ENCODE measurements at places on chromosomes 2 and 18. TPM values are rescaled to one million over a fixed set of nuclear protein-coding genes. Genes with fewer than 3 reads are reported as not detected.

- DNase-seq, result no peak
These were observed 59.5 kb downstream of the IRS1 start for GRCh38 chr2:226740039-226740648.

DNA sequence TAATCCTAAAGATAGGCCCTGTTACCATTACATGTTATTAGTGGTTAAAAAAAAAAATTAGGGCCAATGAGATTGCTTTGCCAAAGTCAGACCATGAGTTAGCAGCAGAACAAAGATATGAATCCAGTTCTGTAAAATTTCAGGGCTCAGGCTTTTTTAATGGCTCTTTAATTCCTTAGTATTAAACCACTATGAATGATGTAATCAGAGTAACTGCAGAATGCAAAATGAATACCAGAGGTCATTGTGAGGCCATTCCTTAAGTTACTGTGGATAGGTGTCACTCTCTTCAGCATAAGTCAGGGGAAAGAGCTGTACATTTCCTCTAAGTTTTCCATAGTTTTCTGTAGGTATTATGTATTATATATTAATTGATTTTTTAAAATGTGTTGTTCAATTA lies 42.2 kb upstream of the TBR1 start:
- no peak for DNase-seq

DNA sequence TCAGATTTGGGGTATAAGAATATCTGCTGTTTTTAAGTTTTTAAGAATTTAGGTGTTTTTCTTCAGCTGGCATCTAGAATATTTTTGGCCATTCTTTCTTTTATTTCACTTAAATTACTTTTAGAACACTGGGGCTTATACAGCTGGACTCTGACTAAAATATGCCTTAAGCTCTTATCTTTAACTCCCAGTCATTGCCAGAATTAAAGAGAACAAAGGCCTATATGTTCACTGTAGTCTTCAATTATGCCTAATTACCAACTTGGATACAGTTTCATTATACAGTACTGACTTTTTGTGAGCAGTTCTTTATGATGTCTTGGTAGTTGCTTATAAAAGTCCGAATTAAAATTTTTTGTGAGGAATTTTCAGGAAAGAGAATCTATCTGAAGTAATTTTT lies 192.8 kb downstream of the ZNF407 start:
- DNase-seq, result no peak

- no peak for DNase-seq
These were observed 158.9 kb downstream of the SEPTIN10 start for GRCh38 chr2:109454765-109455394.

DNA sequence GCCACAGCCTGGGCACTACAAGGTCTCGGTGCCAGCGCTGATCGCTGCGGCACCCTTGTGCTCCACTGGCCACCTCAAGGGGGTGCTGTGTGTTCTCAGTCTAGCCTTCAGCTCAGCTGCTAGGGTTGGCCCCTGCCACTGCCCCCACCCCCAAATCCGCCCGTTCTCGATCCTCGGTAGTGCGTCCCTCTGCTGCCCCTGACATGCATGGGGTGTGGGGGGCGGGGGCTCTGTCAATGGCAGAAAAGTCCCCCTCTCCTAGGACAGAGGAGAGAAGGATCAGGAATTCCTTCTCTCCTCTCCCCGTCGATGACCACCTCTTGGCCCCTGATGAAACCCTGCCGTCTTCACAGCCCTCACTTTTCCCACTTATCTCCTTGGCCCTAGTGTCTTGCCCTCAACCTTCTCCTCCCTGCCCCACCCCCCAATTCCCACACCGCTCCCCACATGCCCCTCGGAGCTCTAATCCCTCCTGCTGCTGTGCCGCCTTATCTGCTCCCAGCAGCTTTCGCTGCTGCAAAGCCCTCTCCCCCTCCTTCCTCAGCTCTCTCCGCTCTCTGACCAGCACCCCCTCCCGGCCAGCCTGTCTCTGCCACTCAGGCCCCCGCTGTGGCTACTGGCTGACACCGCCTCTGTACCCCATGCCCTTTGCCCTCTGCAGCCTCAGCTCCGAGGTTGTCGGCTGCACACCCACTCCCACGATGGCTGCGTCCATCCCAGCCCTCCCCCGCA lies 4.3 kb upstream of the ASIC4 start:
- peak; percentile 59 for DNase-seq

DNA sequence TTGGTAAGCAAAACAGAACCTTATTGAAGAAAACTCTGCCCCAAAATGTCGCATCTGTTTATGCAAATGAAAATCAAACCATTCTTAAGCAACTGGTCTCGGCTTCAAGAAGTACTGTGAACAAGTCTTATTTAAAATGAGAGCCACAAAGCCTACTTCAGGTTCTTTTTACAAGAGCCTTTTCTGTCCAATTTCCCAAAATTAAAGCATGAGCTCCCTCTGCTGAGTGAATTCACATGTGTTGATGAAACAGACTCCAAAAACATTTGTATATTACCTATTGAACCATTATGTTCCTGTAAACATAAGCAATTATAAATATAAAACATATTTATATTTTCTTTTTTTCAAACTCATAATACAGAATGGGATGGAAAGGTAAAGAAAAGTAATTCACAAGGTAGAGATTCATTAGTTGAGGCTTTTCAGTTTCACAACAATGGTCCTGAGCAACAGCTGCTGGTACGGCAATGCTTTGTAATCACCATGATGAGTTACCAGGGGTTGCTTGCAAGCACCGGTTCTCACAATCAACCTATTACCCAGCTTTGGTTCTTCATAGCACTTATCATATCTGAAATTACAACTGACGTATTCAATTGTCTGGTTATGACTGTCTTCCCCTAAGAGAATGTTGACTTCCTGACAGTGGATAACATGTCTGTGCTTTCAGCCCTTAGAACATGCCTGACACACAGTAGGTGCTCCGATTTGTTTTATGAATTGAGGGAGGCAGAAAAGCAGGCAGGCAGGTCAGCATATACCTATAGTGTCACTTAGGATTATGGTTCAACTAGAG lies 108.4 kb upstream of the BZW1 start:
- no peak for DNase-seq

DNA sequence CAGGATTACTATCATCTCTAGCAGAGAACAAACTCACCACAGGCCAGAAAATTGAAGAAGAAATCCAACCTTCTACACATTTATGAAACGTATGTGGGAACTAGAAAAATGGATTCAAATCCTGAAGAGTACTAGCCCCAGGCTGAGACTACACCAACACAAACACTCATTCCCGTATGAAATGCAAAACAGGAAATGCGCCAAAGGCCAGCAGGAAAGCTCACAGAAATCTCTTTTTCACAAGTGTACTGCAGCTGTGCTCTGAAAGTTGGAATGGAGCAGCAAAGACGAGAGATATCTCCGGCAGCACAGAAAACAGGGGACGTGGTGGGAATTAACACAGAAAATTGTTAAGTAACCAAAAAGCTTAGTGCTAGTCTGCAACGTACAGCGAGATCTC lies 913.5 kb downstream of the TDRD15 start:
- DNase-seq, result peak; percentile 63

Gene HTR2B
- polyA plus RNA-seq, result not detected

DNA sequence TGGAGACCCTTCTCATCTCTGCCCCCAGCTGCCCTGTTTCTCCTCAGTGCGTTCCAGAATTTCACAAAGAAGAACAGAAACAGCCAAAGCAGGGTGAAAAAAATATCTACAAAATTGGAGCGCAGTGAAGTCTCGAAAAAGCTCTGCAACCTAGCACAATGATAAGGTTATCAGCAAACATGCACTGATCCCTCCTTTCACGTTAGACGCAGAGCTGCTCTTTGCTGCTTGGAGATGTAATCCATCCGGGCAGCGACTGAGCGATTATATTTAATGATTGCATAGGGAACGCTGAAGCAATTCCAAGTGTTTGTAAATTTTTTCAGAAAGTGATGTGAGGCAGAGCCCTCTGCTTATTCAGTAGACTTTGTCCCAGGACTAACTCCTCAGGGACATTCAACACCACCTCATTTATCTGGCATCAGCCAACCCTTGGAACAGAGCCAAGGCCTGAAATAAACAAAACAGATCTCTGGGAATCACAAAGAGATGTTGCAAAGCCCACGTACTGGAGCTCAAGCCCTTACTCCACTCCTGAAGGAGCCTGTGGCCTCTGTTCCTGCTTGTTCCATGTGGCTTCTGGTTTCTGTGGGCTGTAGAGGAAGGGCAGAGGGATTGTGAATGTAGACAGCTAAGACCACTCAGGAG lies 172.6 kb upstream of the BCL2L11 start:
- peak; percentile 71 for DNase-seq

DNA sequence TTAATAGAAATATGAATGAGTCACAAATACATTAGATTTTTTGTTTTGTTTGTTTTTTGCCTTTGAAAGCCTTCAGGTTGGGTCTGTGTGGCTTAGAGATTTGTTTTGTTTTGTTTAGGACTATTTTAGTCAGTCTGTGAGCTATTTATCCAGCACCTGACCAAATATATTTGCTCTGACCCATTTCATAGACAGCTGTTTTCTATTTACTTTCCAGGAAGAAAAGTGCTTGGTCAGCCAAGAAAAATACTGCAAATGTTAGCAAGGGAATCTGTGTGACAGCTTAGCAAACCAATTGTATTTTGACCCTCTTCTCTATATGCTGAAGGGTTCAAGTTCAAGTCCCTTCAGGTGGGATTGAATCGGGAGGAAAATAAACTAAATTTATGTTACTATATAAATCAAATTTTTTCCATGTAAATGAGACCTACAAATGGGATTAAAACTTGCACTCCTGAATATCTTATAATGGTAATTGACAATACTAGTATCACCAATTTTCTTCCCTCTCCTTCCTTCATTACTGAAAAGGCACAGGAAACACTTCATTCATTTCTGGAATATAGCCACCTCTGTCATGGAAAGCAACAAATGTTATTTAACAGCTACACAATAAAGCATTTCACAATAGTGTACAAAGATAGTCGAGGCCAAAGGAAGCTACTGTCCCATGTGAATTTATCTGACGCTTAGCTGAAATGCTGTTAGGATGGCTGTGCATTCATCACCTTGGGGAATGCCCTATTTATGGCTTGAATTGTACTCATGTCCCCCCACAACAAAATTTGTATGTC lies 23.1 kb upstream of the KLF7 start:
- peak; percentile 25 for DNase-seq

GRCh38 chr2:37104178-37104577 lies 19.9 kb downstream of the GPATCH11 start:
- DNase-seq, result no peak

Gene ANKRD29
- 16.5 TPM for polyA plus RNA-seq

- DNase-seq, result no peak
These were observed 23.3 kb downstream of the MPHOSPH10 start for GRCh38 chr2:71153585-71154224.

GRCh38 chr2:145960479-145961163 lies 1440.7 kb upstream of the ZEB2 start:
- no peak for DNase-seq

Gene PARD3B
- 1.8 TPM for polyA plus RNA-seq

GRCh38 chr2:157312866-157313486 lies 12.6 kb downstream of the ERMN start:
- DNase-seq, result no peak

DNA sequence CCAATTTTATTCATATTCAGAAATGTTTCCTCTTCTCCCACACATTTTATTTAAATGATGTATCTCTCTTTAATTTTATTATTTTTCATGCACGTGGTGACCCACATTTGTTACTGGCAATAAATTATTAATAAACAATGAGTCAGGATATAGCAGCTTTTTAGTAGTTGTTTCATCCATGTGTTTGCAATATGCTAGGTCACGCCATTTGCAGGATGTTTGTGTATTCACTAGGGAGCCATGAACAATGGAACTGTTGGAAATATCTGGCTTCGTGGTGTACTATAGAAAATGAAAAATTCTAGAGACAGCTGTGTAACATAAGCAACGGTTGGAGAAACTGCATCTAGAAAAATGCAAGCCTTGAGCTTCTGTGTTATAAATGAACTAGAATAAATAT lies 176.0 kb upstream of the COL3A1 start:
- DNase-seq, result peak; percentile 83

- DNase-seq, result no peak
These were observed 44.7 kb downstream of the DIS3L2 start for GRCh38 chr2:232006253-232006652.

DNA sequence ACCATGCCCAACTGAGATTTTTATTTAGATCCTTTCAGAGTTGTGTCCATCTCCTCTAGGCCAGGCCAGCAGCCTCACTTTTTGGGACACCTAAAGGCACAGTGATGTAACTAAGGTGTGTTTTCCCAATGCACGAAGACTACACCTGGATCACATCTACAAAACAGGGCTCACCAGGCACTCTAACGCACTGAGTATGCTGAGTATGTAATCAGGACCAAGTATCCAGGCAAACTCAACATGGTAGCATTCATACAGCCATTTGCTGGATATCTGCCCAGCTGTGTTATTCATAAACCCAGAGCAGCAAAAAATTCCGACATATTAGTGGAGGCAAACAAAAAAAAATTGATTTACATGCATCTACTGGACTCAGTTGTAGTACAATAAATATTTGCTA lies 33.8 kb downstream of the LPIN2 start:
- peak; percentile 57 for DNase-seq

- DNase-seq, result no peak
These were observed 262.2 kb upstream of the KLHL29 start for GRCh38 chr2:23122681-23123215.

- no peak for DNase-seq
These were observed 483.0 kb upstream of the FSIP2 start for GRCh38 chr2:185255566-185255965.

Gene NT5C1B
- polyA plus RNA-seq, result not detected

DNA sequence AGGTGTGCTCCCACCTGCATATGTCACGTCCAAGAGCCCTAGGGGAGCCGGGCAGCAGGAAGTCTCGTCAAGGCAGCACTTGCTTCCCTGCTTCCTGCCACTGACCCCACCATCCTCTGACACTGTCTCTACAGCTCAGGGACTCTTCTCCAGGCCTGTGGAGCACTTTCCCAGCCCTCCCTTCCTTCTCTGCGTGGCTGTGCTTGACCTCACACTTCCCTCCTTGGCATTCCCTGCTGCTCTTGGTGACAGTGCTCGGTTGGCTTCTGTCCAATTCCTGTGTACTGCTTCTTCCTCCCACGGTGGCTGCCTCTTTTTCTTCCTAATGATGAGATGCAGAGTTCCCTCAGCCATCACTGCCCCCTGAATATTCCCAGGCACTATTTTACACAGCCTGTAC lies 2.8 kb downstream of the CIDEA start:
- peak; percentile 41 for DNase-seq

Gene VAPA
- polyA plus RNA-seq, result 113 TPM

DNA sequence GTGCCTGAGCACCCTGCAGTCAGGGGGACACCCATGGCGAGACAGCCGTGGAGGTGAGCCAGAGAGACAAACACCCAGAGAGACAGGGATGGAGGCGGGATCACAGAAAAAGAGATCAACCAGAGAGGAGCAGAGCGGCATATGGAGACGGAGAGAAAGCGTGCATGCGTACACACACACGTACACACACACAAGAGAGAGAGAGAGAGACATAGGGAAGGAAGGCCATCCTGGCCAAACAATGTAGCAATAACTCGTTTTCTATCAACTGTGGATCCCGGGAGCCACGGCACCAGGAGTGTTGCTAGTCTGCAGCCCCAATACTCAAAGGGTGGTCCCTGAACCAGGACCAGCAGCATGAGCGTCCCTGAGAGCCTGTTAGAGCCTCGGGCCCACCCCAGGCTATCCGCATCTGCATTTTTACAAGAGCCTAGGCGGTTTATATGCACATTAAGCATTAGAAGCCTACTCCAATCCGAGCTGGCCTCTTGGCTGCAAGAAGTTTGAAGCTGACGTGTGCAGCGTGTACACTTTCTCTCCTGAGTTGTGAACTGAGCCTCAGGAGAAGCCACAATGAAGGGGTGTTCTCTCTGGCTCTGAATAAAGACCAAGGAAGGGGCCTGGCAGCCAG lies 50.1 kb upstream of the MYCN start:
- no peak for DNase-seq

Measured in stomach (tissue), 19 donors.